ENCODE measurements at places on chromosomes 3 and 15.

DNA sequence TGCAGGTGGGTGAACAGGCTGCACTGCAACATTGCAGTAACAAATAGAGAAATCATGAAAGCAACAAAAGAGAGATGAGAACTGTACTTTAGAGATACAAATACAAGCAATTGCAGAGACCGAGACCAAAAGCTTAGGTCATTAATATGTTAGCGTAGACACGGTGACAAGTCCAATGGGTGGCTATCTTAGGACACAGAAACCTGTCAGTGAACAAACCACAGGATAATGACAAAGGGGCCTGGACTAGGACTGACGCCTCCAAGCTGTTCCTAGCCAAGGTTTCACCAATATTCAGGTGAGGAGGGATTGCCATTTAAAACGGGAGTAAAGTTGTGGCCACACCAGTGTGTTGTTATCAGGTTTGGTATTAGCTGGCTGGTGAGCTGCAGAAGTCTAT, 41.7 kb upstream of the BLM start:
- DNase-seq = no peak

GRCh38 chr15:75989045-75989444, 23.2 kb downstream of the NRG4 start:
- no peak for DNase-seq

DNA sequence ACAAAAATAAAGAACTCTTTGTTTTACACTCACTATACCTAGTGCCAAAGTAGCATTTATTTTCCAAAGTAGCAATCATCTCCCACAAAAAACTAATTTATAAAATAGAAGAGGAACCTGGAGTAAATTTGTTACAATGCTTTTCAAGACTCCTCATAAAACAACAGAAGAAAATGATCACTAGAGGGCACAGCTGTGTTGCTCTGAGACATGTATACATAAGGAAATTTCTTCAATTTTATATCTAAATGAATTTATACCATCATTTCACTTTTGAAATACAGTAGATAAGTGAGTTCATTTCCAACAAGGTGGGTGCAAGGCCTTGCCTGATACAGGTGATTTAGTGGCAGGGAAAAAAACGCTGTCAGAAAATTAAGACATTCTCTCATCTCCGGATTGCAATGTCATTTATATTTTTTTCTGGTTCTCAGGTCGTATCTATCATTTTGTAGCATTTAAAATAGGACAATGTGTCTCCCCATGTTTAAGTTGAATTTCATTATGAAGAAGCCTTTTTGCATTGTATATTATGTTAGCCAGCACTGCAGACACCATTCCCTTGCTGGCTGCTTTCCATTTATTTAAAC, 25.3 kb upstream of the ARHGEF26 start:
- no peak for DNase-seq

DNA sequence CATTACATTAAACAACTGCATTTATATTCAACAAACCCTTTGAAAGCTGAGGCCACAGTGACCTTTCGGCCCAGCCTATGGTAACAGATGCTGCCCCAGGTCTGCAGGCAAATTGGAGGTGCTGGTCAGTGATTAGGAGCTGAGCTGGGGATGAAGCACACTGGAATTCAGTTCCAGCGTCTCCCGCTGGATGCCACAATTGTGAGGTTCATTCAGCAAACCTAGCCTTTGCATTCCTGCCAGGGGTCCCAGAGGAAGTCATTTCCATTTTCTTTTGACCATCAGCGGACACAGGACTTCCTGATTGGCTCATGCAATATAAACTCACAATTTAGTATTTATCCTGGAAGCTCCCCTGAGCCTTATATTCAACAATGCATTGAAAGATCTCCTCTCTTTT, 89.5 kb downstream of the IL20RB start:
- DNase-seq = no peak

DNA sequence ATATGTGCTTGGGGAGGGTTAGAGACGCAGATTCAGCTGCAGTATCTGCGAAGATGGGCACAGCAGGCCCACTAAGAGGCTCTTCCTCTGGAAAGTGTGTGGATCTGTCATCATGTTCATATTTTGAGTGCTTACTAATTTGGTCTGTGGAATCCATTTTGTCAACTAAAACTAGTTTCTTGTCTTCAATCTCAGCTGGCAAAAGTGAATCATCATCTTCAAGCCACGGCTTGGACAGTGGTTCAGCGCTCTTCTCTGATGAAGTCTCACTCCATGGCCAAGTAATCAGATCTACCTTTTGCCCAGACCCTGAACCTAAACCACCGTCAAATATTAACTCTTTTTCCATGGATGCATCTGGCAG, 76.2 kb downstream of the IMPG2 start:
- DNase-seq = no peak

- DNase-seq = no peak
Observed at GRCh38 chr15:68709876-68710275, 110.8 kb downstream of the ANP32A start.

Data from GF-D8 (cell line).